NCI-H1092 (cell line): ENCODE measurements at places on chromosomes 3 and 15.

DNA sequence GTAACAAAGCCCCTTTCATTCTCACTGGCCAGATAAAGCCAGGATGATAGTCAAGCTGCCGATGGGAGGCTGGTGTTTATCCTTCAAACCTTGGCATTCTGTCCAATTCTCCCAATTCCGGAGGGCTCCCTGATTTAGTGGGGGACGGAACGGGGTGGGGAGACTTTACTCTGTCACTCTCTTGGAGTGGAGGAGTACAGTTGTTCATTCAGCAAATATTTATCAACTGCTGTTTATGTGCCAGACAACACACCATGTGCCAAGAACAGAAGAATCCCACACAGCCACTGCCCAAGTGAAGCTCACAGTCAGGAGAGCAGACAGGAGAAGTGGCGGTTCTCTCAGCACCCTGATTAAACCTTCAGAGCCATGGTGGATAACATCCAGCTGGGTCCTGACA, 63.3 kb downstream of the WNT5A start:
- no peak for DNase-seq

DNA sequence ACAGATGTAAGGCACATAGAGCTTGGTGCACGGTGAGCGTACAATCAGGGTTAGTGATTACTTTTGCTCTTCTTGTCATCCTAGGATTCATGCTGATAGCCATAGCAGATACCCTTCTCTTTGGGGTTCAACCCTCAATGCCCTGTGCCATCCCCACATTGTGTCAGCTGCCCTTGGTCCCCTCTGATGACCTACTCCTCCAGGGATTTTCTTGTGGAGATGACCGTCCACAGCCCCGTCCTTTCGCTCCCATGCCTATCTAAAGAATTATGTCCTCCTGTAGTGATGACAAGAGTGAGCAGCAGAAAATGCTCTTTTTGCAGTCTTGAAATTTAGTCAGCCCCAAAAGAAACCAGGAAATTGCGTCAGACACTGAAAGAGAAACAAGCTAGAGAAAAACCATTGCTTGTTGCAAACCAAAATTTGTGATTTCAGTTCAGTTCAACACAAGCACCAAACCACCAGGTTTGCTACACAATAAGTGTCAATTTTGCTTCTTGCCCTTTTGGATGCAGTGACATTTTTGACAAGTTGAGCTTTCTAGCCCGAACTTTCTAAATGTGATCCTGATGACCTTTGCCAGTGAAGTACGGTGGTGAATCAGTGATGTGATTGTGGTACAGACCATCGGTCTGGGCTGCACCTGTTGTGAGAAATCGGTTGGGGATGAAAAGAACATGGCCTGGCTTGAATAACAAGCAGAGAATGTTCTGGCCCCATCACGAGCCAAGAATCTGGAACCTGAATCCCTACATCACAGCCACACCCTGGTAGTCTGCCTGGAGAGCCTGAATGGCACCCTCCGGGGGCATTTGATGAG, 41.3 kb downstream of the CMTM7 start:
- no peak for DNase-seq

- no peak for DNase-seq
These were observed 59.9 kb upstream of the COL8A1 start for GRCh38 chr3:99578339-99578970.

DNA sequence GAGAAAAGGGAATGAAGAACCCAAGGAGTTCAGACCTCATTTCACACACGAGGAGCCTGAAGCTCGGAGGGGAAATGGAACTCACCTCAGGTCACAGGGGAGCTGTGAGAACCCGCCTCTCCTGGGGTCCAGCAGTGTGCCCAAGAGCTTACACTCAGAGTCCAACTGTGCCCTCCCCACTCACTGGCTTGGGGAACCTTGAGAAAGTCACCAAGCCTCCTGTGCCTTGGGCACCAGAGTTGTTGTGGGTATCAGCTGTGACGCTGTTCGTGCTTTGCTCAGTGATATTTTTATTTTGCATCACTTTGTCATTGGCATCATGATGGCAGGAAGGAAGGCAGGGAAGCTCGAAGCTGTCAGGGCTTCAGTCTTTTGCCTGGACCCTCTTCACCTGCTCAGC, 83.4 kb downstream of the TLE3 start:
- DNase-seq: no peak

DNA sequence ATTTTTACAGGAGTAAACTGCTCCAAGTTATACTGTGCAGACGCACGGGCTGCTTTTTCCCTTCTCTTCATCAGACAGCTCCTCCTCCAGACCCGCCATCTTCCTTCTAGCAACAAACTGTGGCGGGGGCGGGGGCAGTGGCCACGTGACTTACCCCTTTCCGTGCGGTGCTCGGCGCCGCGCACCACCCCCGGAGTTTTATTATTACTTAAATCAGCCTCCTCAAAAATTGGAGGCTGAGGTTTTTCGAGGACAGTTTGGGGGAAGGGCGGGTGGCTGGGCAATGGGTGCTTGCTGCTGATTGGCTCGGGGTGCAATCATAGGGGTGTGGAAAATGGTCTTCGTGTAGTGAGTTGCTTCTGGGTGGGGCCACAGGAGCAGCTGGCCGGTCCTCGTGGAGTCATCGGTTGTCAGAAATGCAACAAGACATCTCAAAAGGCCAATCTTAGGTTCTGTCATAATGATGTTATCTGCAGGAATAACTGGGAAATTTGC, 77.1 kb upstream of the MFGE8 start:
- no peak for DNase-seq

- DNase-seq: no peak
These were observed 28.8 kb downstream of the PCNP start for GRCh38 chr3:101602731-101603130.

GRCh38 chr3:8503871-8504610, 2.4 kb downstream of the LMCD1 start:
- no peak for DNase-seq

DNA sequence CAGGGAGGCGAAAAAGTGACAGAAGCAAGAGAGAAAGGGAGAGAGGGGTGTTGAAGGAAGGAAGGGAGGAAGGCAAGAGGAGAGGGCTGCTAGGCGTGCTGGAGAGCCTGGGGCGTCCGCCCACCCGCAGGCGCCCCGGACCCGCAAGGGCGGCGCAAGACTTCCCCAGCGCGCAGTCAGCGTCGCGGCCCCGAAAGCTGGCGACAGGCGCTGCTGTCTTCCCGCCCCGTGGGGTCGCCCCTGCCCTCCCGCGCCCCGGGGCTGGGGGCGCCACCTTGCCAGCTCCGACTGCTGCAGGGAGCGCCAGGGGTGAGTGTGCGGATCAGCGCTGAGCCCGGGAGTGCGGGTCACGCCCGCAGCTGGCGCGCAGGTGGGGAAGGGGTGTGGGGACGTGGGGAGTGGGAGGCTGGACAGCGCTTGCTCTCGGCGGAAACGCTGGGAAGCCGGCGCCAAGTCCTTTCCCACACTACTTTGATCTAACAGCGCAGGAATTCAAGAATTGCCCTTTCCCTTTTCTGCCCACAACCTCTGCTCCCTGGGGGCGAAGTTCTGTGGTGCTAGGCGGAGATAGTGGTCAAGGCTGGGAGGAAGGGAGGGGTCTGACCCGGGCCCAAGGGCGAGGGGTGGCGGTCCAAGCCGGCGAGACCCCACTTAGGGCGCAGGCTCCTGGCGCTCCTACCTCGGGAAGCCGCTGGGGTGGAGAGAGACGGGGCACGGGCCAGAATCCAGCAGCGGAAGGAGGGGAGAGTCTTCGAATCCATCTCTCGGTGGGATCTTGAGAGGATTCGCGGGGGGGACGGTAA, 266.1 kb downstream of the CGGBP1 start:
- DNase-seq: no peak

DNA sequence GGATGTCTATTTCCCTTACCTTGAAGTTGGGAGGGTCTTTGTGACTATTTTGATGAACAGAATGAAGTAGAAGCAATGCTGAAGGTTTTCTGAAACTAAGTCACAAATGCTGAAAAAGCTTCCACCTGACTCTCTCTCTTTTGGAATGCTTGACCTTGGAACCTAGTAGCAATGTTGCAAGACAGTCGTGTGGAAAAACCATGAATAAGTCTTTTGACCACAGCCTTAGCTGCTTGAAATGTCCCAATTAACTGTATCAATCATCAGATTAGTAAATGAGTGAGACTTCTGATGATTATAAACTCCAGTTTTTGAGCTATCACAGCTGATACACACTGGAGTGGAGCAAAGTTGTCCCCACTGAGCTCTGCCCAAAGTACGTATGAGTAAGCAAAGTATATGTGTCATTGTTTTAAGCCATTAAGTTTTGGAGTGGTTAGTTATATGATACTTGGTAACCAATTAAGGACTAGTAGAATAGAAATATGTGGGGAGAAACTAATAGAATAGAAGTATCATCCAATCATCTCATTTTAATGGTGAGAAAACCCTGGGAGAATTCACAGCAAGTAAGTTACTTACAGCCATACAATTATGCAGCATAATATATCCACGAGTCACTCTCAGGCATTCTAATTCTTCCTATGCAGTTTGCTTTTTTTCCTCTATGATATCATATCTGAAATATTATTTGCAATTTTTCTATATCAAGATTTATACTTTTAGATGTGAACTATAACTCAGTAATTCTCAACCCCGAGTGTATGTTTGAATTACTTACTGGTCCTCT, 1010.6 kb downstream of the ROBO2 start:
- no peak for DNase-seq

- no peak for DNase-seq
These were observed 29.5 kb downstream of the APBA2 start for GRCh38 chr15:28915041-28915810.

- no peak for DNase-seq
These were observed 82.0 kb downstream of the KCNMB2 start for GRCh38 chr3:178618197-178618596.

- DNase-seq: no peak
These were observed 108.2 kb upstream of the UBE2E2 start for GRCh38 chr3:23094890-23095462.

- DNase-seq: no peak
These were observed 16.2 kb downstream of the RARB start for GRCh38 chr3:25444273-25444672.

DNA sequence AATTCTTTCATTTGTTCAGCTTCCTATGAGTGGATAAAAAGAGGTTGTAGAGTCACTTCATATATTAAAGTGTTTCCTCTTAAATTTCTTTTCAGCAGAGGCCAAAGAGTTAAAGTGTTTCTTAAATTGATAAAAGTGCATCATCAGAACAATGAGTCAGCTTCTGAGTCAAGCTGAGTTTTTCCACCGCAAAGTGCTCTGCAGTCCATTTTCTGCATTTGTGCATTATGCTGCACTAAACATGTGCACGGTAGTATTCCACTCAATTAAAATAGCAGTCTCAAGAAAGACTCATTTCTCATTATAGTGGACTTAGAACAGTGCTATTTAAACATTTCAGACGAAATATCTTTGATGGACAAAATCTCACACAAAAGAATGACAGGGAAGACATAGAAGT, 152.0 kb downstream of the ZBBX start:
- DNase-seq: no peak

- DNase-seq: no peak
These were observed 220.8 kb upstream of the TPRG1 start for GRCh38 chr3:188950832-188951489.

- DNase-seq: no peak
These were observed 188.3 kb downstream of the IL5RA start for GRCh38 chr3:2921903-2922302.

DNA sequence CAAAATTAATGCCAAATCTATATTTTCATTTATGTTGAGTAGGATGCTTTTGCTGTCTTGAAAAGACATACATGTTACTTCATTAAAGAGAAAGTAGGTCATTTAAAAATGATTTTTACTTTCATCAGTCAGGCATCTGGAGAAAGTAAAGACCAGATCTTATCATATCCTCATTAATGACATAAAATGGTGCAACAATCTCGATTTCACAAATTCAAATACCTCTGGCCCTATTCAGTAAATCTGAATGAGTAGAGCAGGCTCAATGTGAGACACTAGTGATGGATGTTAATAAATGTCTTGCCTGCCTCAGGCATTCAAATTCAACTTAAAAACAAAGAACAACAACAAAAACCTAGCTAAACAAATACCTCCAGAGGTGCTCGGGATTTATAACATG, 714.1 kb downstream of the NAALADL2 start:
- no peak for DNase-seq

DNA sequence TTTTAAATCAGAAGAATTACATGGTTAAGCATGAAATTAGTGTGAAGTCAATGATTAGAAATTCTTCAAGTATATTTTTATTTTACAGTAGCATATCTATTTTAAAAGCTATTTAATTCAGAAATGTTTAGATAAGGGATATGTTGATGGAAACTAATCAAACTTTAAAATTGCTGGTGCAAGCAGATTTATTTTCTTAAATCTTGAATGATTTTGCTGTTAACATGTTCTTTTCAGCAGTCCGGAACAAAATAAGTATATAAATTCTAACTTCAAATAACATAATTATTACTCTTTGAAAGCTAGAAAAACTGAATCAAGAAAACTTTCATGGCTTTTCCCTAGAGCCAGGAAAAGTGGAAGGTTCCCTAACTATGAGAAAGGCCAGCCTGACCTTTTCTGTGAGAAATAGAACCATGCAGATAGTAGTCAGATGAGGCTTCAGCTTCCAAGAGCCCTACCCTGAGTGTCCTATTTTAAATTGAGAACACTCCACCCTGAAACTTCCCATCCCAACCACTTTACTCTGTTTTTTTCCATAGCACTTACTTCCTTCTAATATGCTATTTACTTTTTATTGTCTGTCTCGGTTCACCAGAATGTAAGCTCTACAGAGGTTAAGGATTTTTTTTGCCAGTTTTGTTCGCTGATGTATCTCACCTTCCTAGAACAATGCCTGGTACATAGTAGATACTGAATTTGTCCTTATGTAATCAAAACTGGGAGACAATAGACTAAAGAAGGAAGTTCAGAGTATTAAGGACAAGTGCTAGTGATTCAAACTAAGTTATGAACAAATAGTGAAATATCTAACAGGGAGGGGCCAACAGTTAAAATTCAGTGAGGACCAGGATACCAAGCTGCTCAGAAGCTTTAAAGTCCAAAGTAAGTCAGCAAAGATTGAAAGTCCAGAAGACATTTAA, 66.8 kb downstream of the CD200R1L start:
- no peak for DNase-seq

DNA sequence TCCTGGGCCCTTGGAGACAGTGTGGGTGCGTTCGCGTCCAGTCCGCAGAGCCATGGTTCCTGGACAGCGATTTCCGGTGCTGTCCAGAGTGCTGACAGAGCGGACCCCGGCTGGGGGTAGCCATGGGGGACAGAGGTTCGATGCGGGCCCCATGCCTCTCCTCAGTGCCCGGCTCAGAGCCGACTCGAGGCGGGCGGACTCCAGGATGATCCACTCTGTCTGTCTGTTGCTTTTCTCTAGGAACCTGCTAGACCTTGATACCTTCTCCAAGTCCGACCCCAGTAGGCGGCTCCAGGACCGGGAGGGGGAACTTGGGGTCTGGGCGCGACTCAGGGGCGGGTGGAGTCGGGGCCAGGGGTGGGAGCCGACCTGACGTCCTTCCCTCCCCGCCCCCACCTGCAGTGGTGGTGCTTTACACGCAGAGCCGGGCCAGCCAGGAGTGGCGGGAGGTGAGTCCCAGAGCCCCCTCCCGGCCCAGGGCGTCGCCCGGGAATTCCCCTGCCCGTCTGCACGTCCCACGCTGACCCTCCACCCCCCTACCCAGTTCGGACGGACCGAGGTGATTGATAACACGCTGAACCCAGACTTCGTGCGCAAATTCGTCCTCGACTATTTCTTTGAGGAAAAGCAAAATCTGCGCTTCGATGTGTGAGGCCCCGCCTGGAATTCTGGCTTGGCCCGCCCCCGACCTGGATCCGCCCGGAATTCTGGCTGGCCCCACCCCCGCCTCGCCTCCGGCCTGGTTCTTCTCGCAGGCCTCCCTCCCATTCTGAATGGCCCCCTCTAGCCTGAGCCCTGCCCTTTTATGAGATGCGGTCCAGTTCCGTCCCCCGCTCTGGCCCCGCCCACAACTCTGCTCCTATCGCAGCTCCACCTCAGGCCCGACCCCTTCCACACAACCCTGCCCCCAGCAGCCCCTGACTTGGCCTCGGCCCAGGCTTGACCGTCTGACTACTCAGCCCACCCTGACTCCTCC, 1.0 kb downstream of the CPNE9 start:
- no peak for DNase-seq
